Fibroblast of skin of right biceps (primary cell): ENCODE measurements at places on chromosomes 2 and 18.

GRCh38 chr2:166376873-166377272 is 1.1 kb upstream of the SCN9A start:
- DNase-seq: no peak

DNA sequence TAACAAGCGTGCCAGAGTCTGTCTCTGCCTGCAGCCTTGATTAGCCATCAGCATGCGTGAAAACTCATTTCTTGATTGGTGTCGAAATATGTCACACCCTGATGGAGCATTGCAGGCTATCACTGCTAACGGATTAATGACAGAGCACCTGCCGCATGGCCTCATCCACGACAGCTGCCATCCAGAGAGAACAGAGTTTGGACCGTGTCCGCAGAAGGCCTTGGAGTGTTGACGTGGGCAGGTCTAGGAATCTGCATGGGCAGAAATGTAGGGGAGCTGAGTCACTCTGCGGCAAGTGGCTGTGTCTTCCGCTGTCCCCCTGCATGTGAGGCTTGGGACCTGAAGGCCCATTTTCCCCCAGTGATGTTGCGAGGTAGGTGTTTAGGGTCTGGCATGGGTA is 43.0 kb downstream of the KLHL29 start:
- no peak for DNase-seq

GRCh38 chr2:69801745-69802290 is 27.6 kb upstream of the GMCL1 start:
- DNase-seq: no peak

DNA sequence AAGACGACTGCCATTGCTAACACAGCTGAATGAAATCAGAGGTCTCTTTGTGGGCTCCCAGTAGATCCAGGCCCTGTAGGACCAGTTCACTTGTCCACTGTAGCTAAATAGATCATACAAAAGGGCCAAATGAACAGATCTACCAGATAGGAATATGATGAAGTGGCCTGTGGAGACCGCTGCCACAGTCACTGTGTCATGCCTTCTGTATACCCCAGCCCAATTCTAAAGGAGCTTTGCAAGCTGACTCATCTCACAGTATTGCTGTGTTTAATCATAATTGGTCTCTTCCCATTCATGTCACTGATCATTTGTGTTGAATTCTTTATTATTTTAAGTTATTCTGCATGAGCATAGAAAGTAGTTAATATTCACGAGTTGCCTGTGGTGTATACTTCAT is 125.8 kb downstream of the MTCL1 start:
- no peak for DNase-seq

DNA sequence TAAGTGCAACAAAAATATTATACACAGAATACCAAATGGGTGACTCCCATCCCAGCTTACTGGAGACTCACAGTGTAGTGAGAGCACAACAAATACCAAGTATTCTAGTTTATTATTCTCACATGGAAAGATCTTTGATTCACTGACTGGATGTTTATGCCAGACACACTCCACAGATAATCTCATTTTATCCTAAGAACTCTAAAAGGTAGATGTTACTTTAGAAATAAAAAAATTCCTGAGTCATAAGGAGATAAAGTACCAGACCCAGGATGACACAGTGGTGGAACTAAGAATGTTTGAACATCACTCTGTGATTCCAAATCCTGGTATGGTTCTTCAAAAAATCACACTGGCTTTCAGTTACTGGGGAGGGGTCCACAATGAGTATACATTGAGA is 136.2 kb downstream of the CDH2 start:
- no peak for DNase-seq

DNA sequence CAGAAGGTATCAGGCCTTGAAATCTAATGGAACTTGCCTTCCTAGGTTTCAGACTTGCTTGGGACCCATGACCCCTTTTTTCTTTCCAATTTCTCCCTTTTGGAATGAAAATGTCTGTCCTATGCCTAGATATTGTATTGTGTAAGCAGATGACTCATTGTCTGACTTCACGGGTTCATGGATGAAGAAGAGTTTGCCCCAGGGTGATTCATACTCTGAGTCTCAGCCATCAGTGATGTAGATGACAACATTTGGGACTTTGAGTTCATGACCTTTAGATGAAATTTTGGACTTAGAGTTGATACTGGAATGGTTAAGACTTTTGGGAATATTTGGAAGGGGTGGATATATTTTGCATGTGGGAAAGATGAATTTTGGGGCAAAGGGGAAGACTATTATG is 11.2 kb upstream of the SCYGR5 start:
- DNase-seq: peak; percentile 89

- DNase-seq: peak; percentile 67
Measured at GRCh38 chr18:76619621-76620315, 124.7 kb upstream of the ZNF516 start.

- peak; percentile 11 for DNase-seq
Measured at GRCh38 chr2:121650315-121650930, 1.2 kb upstream of the CLASP1 start.

GRCh38 chr18:9750606-9751304 is 42.7 kb downstream of the RAB31 start:
- DNase-seq: no peak

GRCh38 chr18:63097178-63097577 is 222.4 kb downstream of the BCL2 start:
- DNase-seq: no peak
